ENCODE measurements at places on chromosomes 4 and X. TPM values are rescaled to one million over a fixed set of nuclear protein-coding genes. Genes with fewer than 3 reads are reported as not detected.

- no peak for DNase-seq
Observed at GRCh38 chr4:184356366-184356765, 118.0 kb downstream of the IRF2 start.

DNA sequence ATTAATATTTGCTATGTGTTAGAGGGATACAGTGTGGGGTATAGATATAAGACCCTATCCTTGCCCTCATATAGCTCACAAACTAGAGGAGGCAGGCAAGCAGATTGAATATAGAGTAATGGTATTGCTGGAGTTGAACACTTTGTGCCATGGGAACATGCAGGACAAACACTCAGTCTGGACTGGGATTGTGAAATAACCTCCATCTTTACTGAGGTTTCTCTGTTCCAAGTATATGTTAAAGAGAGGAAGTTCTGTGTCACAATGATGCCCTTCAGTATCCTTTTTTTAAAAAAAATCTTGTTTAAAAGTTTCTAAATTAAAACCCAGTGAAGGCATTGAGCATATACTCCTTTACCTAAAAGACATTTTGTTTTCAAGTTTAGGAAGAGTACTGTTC is 8.7 kb downstream of the FABP2 start:
- DNase-seq: no peak

DNA sequence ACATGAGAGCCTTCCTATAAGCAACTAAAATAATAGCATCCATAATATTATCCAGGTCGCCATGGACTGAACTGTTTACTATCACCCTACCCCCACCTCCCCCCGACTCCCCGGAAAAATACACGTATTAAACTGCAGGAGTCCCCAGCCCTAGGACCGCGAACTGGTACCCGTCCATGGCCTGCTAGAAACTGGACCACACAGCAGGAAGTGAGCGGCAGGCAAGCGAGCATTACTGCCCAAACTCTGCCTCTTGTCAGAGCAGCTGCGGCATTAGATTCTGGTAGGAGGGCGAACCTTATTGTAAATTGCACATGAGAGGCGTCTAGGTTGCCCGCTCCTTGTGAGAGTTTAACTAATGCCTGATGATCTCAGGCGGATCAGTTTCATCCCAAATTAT is 405.8 kb upstream of the ADGRL3 start:
- DNase-seq: no peak

DNA sequence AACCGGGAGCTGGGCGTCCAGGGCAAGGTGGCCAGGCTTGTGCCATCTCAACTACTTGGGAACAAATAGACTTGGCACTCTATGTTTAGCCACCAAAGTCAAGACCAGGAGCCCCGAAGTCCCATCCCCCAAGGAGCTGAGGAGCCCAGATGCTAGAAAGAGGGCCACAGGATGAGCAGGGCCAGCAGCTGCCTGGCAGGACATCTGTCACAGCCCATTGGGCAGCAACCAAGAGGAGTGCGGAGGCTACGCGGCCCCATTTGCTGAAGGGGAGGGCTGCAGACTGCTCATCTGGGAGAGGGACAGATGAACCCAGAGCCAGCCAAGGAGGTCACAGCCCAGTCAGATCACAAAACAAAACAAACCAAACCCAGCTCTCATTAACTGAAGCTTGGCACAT is 22.9 kb upstream of the SOWAHD start:
- no peak for DNase-seq

- DNase-seq: no peak
Observed at GRCh38 chr4:69360271-69360670, 80.0 kb downstream of the UGT2B28 start.

DNA sequence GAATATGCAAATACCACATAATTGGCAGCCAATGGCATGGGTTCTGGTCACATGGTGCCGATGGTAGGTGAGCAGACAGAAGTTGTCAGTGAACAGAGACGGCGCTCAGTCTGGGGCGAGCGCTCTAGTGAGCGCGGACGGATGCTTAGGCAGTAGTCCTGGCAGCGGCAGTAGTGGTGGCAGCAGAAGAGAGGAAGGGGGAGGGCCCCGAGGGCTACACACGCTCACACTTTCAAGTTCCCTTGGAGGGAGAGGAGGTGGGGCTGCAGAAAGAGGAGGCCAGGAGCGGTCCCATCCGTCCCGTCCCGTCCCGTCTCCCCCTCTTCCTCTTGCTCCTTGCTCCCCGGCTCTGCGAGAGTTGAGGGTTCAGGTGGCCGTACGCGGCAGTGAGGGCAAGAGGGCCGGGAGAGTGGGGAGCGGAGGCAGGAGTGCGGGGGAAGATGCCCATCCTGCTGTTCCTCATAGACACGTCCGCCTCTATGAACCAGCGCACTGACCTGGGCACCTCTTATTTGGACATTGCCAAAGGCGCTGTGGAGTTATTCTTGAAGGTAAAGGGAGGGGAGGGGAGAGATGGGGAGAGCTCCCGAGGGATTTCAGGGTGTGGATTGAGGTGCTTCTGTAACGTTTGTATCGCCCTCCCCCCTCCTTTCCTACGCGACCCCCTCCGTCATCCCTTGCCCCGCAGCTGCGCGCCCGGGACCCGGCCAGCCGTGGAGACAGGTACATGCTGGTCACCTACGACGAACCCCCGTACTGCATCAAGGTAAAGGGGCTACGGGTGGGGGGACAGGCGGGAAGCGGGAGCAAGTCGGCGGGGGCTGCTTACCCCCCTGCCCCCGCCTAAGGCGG is at the start of gene INTS6L:
Gene INTS6L, plus strand, starts transcription at position 108 of the 852 bp plus-strand sequence. Its CDS starts 333 bp downstream, at position 441.
- peak; percentile 87 for DNase-seq

DNA sequence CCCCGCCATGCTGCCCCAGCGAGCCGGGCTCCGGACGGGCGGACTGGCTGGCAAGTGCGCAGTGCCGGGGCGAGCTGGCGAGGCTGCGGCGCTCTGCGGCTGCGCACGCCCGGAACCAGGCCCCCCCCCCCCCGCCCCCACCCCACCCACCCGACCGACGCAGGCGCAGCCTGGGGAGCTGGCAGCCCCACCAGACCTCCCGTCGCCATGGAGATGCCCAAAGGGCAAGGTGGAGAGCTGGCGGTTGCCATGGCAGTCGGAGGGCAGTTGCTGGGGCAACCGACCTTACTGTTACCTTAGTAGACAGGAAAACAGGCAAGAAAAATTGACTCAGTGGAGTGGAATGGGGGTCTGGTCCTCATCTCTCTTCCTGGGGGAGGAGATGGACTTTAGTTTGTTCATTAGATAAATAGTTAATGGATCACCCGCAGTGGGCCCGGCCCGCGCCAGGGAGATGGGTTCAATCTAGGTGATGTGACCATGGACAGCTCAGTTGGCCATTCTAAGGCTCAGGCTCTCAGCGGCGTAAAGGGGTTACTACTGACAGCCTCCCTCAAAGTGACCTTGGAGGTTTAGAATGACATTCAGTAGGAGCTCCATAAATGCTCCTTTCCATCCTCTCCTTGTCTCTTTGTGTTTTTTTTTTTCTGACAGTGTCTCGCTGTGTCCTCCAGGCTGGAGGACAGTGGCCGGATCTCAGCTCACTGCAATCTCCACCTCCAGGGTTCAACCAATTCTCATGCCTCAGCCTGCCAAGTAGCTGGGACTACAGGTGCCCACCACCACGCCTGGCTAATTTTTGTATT is at the start of gene PCSK1N:
Gene PCSK1N, minus strand, starts transcription at position 87 of the 806 bp plus-strand sequence. Its CDS starts 78 bp downstream, at position 9.
- no peak for DNase-seq

The CDS1 gene
- total RNA-seq: 0.12 TPM

GRCh38 chr4:147909225-147909624 is 177.3 kb downstream of the ARHGAP10 start:
- no peak for DNase-seq

- no peak for DNase-seq
Observed at GRCh38 chr4:1250921-1251772, 2.2 kb upstream of the CTBP1 start.

DNA sequence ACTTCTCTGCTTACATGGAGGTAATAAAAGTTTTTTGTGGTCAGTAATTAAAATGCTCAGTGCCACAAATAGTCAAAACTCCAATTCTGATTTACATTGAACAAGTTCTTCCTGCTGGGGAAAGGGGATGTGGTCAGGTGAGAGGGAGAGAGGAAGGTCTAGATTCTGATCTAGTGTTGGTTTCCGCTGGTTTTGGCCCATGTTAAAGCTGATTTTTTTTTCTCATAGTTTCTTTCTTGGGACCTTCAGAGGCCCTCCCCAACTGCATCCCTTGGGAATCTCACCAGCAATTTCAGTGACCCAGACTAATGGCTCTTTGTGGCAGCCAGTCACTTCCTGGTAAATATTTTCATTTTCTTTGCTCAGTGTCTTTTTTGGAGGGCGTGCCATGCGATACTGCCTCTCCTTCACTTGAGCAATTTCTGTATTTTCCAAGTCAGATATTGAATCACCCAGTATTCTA is 332.7 kb downstream of the RAPGEF2 start:
- peak; percentile 66 for DNase-seq

DNA sequence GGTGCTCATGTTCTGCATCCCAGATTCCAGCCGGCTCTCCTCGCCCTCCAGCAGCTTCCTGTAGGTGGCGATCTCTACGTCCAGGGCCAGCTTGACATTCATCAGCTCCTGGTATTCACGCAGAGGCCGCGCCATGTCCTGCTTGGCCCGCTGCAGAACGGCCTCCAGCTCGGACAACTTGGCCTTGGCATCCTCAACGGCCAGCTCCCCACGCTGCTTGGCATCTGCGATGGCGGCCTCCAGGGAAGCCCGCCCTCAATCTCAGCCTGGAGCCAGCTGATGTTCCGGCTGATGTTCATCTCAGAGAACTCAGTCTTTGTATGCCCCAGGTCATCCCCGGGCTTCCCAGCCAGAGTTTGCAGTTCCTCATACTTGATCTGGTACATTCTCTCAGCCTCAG is 431.8 kb upstream of the DIPK2B start:
- no peak for DNase-seq

GRCh38 chr4:141657550-141658250 is 21.3 kb downstream of the IL15 start:
- DNase-seq: no peak

- peak; percentile 19 for DNase-seq
Observed at GRCh38 chr4:138835832-138836533, 179.6 kb upstream of the NOCT start.

- DNase-seq: no peak
Observed at GRCh38 chr4:106978046-106978774, 57.9 kb downstream of the DKK2 start.

The FAM47A gene
- not detected for total RNA-seq

- no peak for DNase-seq
Observed at GRCh38 chr4:7806338-7807090, 133.1 kb downstream of the AFAP1 start.

Data from RPMI7951 (cell line).